Pancreas (tissue), 10 donors: ENCODE measurements at places on chromosomes 2 and 18.

GRCh38 chr2:64649013-64649484, 4.7 kb downstream of the SERTAD2 start:
- DNase-seq: no peak

DNA sequence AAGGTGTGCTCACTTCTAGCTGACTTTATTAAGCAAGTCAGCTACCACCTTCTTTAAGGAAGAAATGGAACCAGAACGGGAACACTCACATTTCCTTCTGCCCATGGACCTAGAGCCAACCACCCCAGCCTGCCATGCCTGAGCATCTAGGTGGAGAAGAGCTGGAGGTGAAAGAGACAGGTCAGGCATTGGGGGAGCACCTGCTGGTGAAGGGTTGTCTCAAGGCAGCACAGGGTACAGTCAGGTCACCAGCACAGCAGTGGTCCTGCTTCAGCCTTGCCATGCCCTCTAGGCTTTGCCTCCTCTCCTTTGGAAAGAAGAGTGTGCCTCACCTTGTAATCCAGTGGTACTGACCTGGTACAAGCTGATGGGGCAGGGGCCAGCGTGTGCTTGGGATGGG, 107.9 kb downstream of the KCNF1 start:
- DNase-seq: no peak

DNA sequence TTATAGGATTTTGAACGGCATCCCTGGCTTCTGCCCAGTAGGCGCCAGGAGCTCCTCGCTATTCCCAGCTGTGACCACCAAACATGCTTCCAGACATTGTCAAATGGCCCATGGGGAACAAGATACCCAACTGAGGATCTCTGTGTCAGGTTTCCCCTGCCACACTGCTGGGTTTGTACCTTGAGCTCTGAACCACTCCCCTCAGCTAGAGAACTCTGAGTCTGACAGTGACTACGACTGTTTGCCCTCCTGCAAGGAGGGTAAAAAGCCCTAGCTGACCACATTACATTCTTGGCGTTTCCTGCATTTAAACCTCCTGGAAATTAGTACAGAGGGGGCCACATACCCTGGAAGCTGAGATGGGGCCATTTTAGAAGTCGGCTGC, 12.4 kb downstream of the LRRFIP1 start:
- no peak for DNase-seq

DNA sequence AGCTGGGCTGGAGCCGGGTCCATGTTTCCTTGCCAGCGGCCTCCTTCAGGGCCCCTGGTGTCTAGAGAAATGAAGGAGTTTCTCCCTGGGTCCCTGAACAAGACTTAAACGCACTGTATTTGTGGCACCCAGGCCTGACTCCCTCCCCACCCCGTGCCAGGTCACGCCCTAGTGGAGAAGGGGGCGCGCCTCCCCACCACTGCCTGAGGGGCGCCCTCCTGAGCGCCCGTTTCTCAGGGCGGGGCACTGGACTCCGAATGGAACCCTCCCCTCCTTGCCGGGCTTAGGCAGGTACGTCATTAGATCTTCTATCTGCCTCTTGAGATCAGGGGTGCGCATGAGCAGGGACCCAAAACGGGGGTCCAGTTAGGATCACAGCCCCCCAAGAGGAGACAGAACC, 16.3 kb downstream of the ODC1 start:
- DNase-seq: peak; percentile 42

- DNase-seq: no peak
Measured at GRCh38 chr2:145975406-145975805, 1455.5 kb upstream of the ZEB2 start.

DNA sequence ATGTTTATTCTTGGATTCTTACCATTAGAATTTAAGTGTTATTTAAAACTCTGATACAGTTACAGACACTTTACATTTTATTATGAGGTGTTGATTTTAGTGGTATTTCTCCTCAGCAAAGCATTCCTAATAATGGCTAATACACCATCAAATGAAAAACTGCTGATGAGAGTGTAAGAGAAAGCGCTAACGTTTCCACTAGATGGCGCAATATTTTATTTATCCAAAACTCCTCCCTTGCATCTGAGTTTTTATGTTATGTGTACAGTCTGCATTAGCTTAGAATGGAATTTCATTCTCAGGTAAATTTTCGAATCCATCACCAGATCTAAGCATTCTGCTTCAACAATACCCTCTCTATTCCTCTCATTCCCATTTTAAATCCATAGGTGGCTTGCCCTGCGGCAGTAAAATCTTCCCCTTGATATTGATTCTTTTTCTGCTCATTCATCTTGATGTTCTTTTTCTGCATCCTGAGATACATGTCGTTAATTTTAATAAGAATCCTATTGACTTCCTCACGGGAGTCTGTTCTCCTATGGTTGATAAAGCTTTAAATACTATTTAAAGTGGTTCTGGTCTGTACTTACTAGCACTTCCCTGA, 53.9 kb downstream of the PRKRA start:
- DNase-seq: no peak

- no peak for DNase-seq
Measured at GRCh38 chr2:14991723-14992122, 359.2 kb downstream of the LRATD1 start.

- no peak for DNase-seq
Measured at GRCh38 chr18:73691624-73692023, 456.0 kb downstream of the FBXO15 start.

GRCh38 chr2:181461056-181461997, 4.1 kb downstream of the ITGA4 start:
- no peak for DNase-seq

GRCh38 chr2:219332542-219332941, at the start of gene RESP18:
Gene RESP18 (minus strand): TSS chr2:219332744.
- DNase-seq: no peak

- DNase-seq: no peak
Measured at GRCh38 chr2:58543442-58543841, 302.3 kb upstream of the FANCL start.

GRCh38 chr2:219496247-219496824, 2.4 kb upstream of the GMPPA start:
- peak; percentile 64 for DNase-seq

DNA sequence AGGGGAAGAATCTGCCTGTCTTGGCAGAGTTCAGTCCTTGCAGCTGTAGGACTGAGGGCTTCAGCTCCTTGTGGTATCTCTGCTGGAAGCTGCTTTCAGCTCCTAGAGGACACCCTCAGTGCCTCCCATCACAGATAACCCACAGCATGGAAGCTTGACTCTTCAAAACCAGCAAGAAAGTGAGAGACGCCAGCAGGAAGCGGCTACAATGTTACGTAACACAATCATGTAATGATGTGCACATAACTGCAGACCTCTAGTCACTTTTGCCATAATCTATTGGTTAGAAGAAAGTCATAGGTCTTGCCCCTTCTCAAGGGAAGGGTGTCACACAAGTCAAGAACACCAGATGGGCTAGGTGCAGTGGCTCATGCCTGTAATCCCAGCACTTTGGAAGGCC, 69.1 kb upstream of the AFF3 start:
- no peak for DNase-seq

GRCh38 chr2:190791976-190792575, 88.5 kb upstream of the GLS start:
- DNase-seq: no peak

- no peak for DNase-seq
Measured at GRCh38 chr2:77831471-77831870, 309.3 kb upstream of the LRRTM4 start.

DNA sequence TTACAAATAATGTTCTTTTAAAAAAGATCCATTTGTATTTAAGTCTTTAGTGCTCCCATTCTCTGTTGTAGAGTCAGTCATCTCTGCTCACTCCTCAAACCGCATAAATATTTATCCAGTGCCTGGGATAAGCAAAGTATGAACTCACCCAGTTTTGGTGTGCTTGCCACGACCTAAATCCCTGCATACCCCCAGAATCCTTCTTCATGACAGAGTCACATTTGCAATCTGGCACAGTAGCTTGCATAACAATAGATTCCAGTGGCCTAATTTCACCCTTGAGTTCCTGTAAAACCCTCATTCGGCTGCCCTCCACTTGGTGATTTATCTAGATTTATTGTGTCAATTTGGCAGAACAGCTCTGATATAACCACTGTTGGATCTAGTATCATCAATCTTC, 92.9 kb downstream of the DTNA start:
- DNase-seq: no peak

- DNase-seq: no peak
Measured at GRCh38 chr2:28652217-28652616, 99.4 kb upstream of the PPP1CB start.

GRCh38 chr2:20541651-20542050, 94.8 kb downstream of the RHOB start:
- DNase-seq: no peak

DNA sequence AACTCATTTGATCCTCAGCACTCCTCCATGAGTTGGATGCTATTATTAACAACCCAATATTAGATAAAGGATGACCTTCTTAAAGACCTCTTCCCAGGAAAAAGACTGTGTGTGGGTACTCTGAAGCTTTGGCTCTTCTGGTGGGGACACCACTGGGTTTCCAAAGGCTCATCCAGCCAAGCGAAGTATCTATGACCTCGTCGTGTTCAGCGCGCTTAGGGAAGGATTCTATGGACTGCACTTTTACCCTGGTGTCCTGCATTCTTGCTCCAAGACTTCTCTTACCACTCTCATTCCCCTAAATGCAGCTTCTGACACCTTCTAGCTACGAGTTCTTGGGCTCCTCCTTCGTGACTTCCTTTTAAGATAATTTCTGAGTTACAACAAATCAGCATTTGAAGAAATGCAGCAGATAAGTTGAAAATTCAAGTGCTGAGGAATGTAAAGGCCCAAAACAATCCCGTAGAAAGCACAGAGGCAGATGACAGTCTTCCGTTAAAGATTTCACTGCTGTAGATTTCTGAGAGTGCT, 673 bp upstream of the HNMT start:
- no peak for DNase-seq

DNA sequence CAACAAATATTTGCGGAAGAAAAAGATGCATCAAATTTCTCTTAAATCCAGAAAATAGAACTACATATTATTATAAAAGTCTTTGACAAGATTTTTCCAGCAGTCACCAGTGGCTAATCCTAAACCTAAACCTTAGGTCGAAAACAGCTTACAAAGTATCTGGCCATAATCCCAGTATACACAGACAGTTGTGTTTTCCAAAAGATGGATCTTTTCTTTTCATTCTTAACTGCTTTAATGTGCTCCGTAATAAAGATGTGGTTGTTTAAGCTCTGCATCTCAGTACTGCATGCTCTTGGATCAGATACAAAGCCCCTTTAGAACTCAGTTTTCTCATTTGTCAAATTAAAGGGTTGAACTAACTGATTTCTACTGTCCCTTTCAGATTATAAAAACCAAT, 247.8 kb downstream of the TXNL1 start:
- DNase-seq: no peak

DNA sequence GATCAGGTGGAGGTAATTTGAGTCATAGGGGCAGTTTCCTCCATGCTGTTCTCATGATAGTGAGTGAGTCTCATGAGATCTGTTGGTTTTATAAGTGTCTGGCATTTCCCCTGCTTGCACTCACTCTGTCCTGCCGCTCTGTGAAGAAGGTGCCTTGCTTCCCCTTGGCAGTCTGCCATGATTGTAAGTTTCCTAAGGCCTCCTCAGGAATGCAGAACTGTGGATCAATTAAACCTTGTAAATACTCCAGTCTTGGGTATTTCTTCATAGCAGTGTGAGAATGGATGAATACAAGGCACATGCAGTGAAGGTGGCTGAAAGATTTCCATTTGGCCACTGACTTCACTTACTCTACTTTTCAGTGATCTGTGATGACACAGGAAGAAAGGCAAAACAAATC, 133.7 kb downstream of the SH3BP4 start:
- no peak for DNase-seq

DNA sequence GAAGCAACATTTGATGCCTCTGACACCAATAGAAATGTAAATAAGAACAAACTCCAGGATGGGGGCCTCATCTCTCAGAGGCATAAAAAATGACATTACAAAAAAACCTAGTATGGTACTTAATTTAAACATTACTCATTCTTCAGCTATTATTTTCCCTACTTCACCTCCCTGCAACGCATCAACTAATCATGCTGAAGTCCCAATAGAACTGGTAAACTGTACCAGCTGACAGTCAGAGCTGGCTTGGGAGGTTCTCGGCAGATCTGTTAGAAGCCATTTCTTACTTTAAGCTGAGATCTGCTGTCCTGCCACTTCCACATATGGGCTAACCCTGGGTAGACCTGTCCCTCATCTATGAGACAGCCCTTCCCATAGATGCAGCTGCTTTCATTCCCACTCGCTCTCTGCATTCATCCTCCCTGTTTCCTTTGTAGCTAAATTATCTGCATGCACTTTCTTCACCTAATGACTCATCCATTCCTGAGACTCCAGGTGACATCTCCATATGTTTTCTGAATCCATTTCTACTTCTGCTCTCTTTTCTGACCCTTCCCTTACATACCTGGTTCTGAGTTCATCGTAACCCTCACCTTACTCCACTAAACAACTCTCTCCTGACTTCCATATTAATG, 108.1 kb downstream of the AOX1 start:
- DNase-seq: no peak

GRCh38 chr2:160214461-160215445, 14.7 kb upstream of the ITGB6 start:
- DNase-seq: no peak

GRCh38 chr2:10267551-10268465, 34.9 kb upstream of the HPCAL1 start:
- DNase-seq: peak; percentile 78

DNA sequence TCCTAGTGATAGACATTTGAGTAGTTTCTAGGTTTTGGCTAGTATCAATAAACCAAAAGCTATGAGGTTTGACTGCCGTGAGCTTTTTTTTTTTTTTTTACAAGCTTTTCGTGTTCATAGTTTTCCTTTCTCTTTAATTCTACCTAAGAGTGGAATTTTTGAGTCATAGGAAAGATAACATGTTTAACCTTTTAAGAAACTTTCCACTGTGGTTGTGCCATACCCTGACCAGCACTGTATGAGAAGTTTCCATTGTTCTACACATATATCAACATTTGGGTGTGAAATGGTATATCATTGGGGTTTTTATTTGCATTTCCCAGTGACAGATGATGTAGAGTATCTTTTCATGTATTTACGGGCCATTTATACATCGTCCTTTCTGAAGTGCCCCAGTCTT, 31.7 kb downstream of the UBE2F start:
- DNase-seq: no peak

DNA sequence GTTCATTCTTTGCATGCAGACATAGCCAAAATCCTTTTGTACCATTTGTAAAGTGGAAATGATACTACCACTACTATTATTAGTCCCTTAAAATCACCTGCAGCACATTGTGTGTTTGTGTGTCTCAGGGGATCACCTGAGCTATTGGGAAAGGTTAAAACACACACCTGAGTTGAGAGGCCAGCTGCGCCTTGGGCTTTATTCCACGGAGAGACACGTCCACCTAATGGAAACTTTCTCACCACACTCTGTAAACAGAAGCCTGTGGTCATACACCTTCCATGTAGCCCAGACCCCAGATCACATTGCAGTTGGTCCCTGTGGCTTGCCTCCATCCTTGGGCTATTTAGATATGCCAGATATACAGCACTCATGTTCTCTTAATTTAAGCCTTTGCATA, 81.8 kb upstream of the SH3BP4 start:
- DNase-seq: peak; percentile 76
